ENCODE measurements at places on chromosomes 12 and 14. TPM values are rescaled to one million over a fixed set of nuclear protein-coding genes. Genes with fewer than 3 reads are reported as not detected.

Gene EMP1
- total RNA-seq = 577 TPM

DNA sequence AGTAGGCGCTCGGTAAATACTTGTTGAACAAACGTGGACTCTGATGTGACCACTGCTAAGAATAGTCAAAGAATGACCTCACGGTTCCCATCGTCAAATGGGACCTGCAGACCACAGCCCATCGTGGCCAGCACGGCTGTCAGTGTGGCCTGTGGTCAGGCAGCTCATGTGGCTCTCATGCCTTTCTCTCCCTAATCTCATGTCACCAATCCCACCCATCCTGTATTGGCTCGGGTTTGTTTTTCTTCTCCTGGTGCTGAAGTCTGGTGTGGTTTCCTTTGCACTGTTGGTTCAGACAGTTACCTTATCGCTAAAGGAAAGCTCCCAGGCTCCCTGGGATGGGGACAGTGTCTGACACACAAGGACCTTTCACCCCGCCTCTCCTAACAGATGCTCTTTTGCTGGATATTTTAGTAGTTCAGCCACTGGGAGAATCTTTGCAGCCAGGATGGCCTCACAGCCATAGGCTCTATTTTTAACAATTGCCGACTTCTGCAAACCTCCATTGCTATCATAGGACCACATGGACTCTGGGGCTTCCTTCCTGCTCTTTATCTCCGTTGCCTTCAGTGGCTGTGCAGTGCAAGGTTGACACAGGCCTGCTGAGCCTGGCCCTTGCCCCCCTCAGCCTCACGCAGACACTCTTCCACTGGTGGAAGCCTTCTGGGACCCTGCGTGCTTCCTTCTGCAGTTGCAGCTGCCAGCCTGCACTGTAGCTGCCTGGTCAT lies 293.1 kb upstream of the FKBP4 start:
- peak; percentile 15 for DNase-seq
- H3K4me3 ChIP-seq = no peak overlapping the region
- H3K27ac ChIP-seq = no peak overlapping the region
- H3K4me1 ChIP-seq = no peaks in the 10 kb centered on the region

DNA sequence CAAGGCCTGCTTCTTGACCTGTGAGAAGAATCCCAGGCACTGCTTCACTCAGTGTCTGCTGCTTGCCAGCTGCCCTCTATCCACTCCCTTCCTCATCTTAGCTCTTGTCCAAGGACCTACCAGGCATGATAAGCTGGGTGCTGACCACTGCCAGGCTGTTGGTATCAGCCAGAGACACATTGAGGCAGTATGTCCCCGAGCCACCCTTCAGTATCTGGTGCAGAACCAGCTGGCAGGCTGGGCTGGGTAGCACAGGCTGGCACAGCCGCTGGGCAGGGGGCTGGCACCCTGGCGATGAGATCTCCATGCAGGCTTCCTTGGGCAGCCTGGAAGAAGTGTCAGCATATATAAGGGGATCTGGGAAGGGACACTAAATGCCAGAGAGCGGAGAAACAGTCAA lies 10.5 kb downstream of the PMEL start:
- no peaks in the 10 kb centered on the region for H3K27me3 ChIP-seq
- no peak overlapping the region for H3K27ac ChIP-seq
- DNase-seq = no peak
- no peak overlapping the region for H3K4me3 ChIP-seq
- no peaks in the 10 kb centered on the region for H3K4me1 ChIP-seq

GRCh38 chr12:53567961-53568808 lies 58.0 kb downstream of the ATF7 start:
- no peak for DNase-seq
- no peaks in the 10 kb centered on the region for H3K27me3 ChIP-seq
- H3K4me1 ChIP-seq = no peaks in the 10 kb centered on the region
- no peak overlapping the region for H3K4me3 ChIP-seq
- H3K27ac ChIP-seq = no peak overlapping the region

Gene KRT3
- total RNA-seq = not detected

GRCh38 chr12:33581613-33582122 lies 142.0 kb upstream of the SYT10 start:
- H3K36me3 ChIP-seq = no peaks in the 10 kb centered on the region
- H3K4me1 ChIP-seq = no peaks in the 10 kb centered on the region
- no peaks in the 10 kb centered on the region for H3K27me3 ChIP-seq
- H3K4me3 ChIP-seq = no peak overlapping the region
- H3K27ac ChIP-seq = no peak overlapping the region
- DNase-seq = no peak

DNA sequence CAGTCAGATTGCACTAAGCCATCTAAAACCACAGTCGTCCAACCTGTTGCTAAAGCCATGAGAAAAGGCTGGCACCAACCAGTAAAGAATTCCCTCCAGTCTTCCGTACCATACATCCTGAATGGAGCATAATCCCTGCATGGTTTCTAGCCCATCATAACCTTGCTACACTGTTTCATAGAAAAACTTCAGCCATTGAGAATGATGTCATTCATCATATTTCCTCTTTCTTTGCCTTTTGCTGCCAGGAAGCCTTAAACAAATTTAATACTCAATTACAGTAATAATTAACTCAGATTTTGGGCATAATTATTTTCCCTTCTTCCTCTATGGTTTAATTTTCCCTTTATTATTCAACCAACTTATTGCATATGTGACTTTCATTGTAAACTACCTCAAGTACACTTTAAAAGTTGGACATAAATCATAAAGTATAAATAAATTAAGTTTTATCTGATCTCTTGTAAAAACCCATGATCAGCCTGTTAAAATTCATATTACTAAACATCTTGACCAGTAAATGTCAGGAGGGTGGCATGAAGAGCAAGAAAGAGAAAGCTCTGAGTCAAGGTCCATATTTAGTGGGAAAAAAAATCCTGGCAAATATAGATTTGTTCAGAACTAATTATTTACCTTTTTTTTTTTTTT lies 264.7 kb downstream of the ZFP36L1 start:
- H3K4me3 ChIP-seq = no peak overlapping the region
- H3K36me3 ChIP-seq = no peaks in the 10 kb centered on the region
- H3K4me1 ChIP-seq = peaks cover 24% of the 10 kb centered on the region
- H3K27me3 ChIP-seq = no peaks in the 10 kb centered on the region
- peak; percentile 28 for DNase-seq
- H3K27ac ChIP-seq = no peak overlapping the region

GRCh38 chr14:104892531-104893434 lies 27.7 kb downstream of the CEP170B start:
- H3K36me3 ChIP-seq = peaks cover 4% of the 10 kb centered on the region
- H3K4me1 ChIP-seq = peaks cover 16% of the 10 kb centered on the region
- no peaks in the 10 kb centered on the region for H3K27me3 ChIP-seq
- H3K27ac ChIP-seq = no peak overlapping the region

DNA sequence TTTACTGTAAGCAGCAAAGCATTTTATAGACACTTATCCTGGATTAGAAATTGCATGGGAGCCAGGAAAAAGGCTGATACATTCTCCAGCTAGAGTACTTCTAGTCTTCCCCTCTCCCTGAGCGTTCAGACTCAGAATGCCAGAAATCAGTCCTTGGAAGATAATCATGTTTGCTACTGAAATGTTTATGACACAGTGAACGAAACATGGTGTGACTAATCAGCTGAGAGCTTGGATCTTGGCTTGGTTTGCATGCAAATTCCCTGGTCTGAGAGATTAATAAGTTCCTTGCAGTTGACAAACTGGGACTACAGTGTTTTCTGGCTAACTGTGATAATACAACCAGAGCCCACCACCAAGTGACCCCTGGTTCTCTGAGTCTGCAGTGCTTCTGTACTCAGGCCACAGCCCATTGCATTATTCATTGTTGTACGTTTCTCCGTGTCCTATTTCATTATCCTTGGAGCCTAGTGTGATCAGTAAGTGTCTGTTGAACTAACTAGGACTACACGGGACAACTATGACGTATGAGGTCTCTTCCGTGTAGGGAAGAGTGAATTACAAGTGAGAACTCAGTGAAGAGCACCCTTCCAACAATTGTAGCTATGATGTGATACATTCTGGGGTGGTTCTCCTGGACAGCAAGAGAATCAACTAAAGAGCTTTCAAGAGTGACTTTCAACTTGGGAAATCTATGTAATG lies 34.6 kb upstream of the EVL start:
- peaks cover 25% of the 10 kb centered on the region for H3K4me1 ChIP-seq
- H3K36me3 ChIP-seq = no peaks in the 10 kb centered on the region

DNA sequence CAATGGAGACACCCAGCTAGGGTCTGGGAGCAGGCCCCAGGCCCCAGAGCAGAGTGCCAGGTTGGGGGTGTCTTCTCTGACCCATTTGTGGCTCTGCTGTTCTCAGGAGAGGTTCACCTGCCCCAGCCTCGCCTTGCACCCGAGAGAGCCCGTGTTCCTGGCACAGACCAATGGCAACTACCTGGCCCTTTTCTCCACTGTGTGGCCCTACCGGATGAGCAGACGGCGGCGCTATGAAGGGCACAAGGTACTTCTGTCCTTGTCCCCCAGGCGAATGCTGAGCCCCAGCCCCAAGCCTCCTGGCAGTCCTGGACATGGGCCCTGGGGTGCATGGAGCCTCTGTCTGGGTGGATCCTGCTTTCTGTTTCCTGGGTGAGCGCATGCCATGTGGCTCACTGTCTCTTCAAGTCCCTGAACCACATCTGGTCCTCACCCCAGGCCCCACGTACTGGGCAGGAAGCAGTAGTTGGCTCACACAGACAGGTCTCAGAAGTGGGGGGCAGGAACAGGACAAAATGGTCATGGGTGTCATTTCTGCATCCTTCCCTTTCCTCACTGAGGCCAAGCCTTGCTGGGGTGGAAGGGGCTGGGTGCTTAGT lies 58.2 kb downstream of the BEGAIN start:
- no peaks in the 10 kb centered on the region for H3K36me3 ChIP-seq
- no peaks in the 10 kb centered on the region for H3K4me1 ChIP-seq
- H3K4me3 ChIP-seq = no peak overlapping the region
- H3K27ac ChIP-seq = no peak overlapping the region
- no peak for DNase-seq

DNA sequence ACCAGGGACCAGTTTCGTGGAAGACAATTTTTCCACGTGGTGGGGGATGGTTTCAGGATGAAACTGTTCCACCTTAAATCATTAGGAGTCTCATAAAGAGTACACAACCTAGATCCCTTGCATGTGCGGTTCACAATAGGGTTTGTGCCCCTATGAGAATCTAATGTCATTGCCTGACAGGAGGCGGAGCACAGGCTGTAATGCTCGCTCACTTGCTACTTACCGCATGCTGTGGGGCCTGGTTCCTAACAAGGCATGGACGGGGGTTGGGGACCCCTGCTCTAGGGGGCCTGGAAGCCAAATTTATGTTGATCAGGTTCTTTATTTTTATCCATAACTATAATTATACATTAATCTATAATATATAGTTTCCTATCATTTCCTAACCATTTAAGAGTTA lies 315.3 kb downstream of the MED13L start:
- H3K4me3 ChIP-seq = no peak overlapping the region
- H3K27me3 ChIP-seq = no peaks in the 10 kb centered on the region
- H3K36me3 ChIP-seq = peaks cover 8% of the 10 kb centered on the region
- no peak for DNase-seq
- no peaks in the 10 kb centered on the region for H3K4me1 ChIP-seq

GRCh38 chr14:37708481-37708880 lies 113.1 kb downstream of the TTC6 start:
- no peak overlapping the region for H3K4me3 ChIP-seq
- peaks cover 4% of the 10 kb centered on the region for H3K27me3 ChIP-seq
- H3K36me3 ChIP-seq = no peaks in the 10 kb centered on the region

DNA sequence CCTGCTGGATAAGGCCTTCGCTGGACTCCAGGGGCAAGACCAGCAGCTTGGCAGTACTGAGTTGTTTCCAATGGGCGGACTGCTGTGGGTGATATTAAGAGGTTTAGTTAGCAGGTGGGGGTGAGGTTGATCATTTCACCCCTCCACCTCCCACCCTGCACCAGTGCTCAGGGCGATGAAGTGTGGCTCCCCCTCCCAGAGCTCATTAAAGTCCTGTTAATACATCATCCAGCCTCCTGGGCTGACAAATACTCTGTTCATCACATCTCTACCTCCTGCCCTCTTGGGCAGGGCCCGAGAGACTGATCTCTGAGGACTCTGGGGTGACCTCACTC lies 2.4 kb upstream of the FIGNL2 start:
- no peak for DNase-seq
- H3K4me3 ChIP-seq = no peak overlapping the region
- no peaks in the 10 kb centered on the region for H3K36me3 ChIP-seq
- H3K4me1 ChIP-seq = peaks cover 12% of the 10 kb centered on the region
- no peaks in the 10 kb centered on the region for H3K27me3 ChIP-seq

DNA sequence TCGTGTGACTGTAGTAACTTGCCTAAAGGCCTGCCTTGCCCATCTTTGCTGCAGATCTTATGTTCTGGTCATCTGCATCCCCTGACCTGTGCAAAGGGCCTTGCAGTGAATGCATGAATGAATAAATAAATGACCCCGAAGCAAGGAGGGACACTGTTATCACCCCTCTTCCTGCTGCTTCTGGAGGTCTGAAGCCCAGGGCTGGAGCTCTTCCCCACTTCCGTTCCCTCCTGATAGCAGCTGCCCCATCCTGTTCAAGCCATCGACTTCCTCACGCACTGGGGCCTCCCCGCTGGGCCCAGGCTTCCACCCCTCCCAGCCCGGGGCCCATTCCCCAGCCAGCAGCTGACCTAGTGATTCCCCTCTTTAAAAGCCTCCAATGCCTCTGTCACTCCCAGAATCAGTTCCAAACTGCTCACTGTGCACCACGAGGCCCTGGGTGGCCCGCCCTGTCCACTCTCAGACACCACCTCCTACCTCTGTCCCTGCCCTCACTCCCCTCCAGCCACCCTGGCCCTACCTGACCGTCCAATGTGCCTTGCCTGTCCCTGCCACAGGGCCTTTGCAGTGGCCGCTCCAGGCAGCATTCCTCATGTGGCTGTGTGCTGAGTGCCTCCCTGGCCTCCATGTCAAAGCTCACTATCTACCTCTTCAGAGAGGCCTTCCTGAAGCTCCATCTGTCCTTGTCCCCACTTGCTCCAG lies 78.6 kb downstream of the SCARB1 start:
- H3K27me3 ChIP-seq = no peaks in the 10 kb centered on the region
- peaks cover 2% of the 10 kb centered on the region for H3K36me3 ChIP-seq
- H3K4me3 ChIP-seq = no peak overlapping the region
- H3K4me1 ChIP-seq = no peaks in the 10 kb centered on the region

GRCh38 chr12:52149651-52150241 lies 42.1 kb downstream of the KRT80 start:
- peaks cover 25% of the 10 kb centered on the region for H3K4me1 ChIP-seq
- no peak overlapping the region for H3K27ac ChIP-seq
